Stimulated activated CD8-positive, alpha-beta memory T cell treated with anti-CD3 and anti-CD28 coated beads, Interleukin-12 subunit alpha, Interleukin-12 subunit beta, amount 100 ng/mL, for 1 hour (primary cell): ENCODE measurements at places on chromosomes 6 and 20.

GRCh38 chr6:100518588-100518987 lies 53.9 kb upstream of the SIM1 start:
- no peak for DNase-seq

DNA sequence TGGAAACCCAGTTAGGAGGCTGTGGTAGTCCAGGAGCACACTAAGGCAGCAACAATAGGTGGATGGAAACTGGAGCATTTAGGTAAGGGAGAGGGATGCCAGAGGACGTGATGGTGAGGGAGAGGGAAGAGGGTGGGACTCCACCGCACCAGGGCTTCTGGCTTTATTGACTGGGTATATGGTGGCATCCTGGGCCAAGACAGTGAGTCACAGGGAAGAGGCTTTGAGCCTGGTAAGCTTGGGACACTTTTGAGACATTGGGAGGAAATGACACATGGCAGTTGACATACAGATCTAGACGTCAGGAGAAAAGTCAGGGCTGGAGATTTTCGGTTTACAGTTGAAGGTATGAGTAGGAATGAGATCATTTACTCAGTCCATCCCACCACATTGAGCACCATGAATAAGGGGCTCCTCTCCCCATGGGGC lies 14.9 kb downstream of the NT5E start:
- no peak for DNase-seq

DNA sequence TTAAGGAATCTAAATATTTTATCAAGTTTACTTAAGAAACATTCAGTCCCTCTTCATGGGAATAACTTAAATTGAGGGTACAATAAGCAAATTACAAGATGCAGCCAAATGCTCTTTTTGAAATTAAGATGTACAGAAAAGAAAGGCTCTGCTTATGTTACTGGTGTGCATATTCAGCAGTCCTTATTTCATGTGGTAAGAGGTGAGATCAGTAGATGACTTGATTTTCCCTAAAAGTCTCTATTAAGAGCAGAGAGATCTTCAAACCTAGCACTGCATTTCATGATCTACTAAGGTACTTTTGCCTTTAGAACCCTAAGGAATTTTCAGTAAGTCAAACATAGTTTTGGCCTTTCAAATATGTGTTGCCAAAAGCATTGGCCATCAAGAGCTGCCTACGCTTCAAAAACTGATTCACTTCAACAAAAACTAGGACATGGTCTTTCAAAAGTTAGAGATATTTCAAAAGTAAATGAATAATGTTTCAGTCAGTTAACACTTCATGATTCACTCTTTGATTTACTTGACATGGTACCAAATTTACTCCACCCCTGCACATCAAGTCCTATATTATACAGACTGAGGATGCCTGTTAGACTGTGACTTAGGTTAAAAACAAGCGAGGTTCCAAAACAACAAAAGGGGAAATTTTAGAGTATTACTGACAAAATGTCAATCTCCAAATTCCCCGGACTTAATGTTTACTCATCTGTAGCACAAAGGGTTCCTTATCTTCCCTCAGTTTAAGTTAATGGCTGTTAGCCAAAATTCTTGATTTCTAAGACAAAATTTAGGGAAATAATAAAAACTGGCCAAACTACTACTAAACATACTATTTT lies 19.2 kb downstream of the C6orf62 start:
- DNase-seq, result no peak

- no peak for DNase-seq
Measured at GRCh38 chr6:108616544-108616943, 55.8 kb downstream of the FOXO3 start.

- peak; percentile 54 for DNase-seq
Measured at GRCh38 chr20:25865715-25866656, 169.3 kb upstream of the ZNF337 start.

DNA sequence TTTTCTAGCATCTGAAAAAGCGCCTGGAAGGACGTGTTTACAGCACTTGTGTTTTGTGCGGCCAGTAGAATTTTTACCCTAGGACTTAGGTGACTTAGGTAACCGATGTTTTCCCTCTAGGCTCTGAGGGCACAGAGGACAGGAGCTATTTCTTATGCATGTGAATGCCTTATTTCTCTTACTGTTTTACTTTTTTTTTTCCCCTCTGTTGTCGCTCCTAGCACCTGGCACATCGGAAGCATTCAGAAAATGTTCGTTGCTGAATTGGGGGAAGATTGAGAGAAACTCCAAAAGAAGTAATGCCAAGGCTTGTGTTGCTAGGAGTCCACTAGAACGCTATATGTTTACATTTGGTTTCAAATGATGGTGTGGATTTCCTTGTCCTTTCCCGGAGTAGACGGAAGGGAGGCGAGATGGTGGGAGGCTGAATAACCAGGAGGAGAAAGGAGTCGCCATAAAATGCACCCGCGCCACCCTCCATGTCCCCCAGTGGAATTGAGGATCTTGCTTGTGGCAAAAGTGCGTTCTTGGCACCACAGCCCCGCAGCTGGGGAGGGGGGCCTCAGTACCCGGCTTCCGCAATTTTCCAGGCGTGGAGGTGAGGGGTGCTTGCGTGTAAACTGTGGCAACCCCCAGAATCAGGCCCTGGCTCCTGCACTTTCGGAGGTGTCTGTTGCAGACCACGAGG lies 6.9 kb downstream of the OLIG3 start:
- DNase-seq, result no peak

GRCh38 chr6:144722925-144723324 lies 437.8 kb downstream of the UTRN start:
- no peak for DNase-seq

GRCh38 chr6:91328241-91328640 lies 741.4 kb upstream of the MAP3K7 start:
- no peak for DNase-seq

GRCh38 chr20:52031206-52031562 lies 160.4 kb downstream of the ZFP64 start:
- DNase-seq, result no peak

GRCh38 chr20:24676353-24676977 lies 207.0 kb downstream of the SYNDIG1 start:
- no peak for DNase-seq

DNA sequence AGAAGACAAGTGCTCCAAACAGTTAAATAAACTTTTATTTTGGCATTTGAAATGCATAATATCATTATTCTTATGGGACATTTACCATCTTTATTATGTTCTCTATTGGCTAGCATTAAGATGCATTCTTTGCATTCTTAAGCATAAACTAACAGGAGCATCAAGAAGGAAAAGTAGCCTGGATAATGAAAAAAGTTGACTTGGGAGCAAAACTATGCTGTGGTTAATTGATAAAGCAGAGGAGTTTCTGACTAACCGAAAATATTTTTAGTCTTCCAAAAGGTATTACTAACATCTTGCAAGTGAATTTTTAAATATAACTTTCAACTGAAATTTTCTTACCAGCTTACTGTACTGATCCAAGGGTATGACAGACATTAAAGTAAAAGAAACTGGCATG lies 140.3 kb downstream of the FLRT3 start:
- DNase-seq, result no peak

GRCh38 chr6:82750556-82750955 lies 315.1 kb downstream of the UBE3D start:
- no peak for DNase-seq

DNA sequence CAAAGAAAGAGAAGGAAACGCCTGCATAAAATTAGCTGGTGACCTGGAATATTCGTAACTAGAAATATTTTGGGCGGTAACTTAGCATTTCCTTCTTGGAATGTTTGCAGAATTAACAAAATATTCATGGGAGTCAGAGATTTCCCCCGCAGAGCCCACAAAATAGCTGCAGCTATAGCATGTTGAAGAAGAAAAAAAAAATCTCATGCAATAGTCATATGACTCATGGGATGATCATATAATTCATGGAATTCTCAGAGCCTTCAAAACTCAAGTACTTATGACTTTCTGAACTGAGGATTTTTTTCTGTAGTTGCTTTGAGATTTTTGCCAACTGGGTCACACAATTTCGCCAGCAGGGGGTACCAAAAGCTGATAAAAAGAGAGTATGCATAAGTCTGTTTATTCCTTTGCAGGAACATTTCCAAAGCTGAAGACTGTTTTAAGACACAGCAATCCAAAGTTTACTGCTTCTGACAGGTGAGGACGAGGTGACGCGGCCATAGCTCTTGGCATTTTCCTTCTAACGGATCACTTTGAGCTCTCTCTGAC lies 586.0 kb upstream of the CHD6 start:
- no peak for DNase-seq

DNA sequence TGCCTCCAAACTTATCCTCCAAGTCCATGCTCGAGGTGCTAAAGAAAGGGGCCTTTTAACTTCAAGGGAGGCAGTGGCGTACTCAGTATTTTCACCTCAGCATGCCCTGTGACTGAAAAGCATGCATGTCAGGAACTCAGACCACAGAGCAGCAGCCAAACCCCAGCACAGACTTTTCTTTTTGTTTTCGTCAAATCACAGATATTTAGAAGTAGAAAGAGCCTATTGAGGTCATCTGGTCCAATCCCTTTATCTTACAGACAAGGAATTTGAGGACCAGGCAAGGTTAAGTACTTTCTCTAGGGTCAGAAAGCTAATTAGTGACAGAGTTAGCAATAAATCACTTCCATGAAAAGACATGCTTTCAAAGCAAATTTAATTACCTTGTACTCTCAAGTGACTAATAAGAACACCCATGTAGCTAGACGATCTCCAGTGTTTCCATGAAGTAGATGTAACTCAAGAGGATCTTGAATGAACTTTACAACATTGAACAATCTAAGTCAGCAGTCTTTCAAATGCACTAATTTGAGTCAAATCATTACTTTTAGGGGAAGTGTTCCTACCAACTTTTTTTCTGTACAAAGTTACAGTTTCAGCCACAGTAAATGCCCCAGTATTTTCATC lies 35.9 kb downstream of the MOXD1 start:
- DNase-seq, result no peak

DNA sequence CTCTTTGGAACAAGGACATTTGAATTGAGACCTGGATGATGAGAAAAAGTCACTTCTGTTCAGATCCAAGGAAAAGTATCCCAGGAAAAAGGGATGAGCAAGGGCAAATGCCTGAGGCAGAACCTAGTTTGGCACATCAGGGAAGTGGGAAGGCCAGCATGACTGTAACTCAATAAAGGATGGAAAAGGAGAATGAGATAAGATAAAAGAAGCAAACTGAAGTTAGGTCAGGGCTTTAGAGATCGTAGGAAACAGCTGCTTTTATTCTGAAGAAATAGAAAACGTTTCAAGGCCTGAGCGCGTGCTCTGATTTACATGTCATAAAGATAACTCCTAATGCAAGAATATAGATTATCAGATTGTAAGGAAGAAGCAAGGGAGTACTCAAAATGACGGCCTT lies 450.0 kb downstream of the FRK start:
- no peak for DNase-seq

GRCh38 chr6:142322504-142323198 lies 20.8 kb downstream of the ADGRG6 start:
- no peak for DNase-seq
